Inflammatory macrophage treated with lipopolysaccharide for 1 hour (primary cell): ENCODE measurements at places on chromosomes 1 and 21.

DNA sequence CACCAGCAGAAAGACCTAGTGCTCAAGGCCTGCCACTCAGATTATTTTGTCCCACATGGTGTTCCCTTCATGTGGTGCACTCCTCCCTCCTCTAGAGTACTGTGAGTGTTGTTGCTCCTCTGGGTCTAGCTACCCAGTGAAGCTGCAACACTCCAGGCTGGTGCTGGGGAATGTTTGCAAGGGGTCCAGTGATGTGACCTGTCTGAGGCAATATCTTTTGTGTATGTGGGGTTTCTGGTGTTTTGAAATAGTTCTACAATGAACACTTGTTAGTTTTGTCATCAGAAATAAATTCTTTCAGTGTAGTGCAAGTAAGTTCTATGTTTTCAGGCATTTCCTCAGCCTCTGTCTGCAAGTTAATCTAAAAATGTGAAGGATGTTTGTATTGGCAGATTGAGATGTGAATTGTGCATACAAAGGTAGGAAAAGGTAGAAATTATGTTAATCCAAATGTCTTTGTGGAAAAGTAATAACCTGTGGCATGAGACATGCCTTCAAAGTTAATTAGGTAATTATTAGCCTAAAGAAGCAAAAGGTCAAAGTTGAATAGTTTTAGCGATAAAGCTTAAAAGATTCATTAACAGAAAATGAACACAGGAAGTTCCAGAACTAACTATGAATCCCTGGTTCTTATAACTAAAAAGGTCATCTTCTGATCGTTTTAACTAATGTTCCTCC is 616.8 kb downstream of the LTN1 start:
- DNase-seq, result no peak

DNA sequence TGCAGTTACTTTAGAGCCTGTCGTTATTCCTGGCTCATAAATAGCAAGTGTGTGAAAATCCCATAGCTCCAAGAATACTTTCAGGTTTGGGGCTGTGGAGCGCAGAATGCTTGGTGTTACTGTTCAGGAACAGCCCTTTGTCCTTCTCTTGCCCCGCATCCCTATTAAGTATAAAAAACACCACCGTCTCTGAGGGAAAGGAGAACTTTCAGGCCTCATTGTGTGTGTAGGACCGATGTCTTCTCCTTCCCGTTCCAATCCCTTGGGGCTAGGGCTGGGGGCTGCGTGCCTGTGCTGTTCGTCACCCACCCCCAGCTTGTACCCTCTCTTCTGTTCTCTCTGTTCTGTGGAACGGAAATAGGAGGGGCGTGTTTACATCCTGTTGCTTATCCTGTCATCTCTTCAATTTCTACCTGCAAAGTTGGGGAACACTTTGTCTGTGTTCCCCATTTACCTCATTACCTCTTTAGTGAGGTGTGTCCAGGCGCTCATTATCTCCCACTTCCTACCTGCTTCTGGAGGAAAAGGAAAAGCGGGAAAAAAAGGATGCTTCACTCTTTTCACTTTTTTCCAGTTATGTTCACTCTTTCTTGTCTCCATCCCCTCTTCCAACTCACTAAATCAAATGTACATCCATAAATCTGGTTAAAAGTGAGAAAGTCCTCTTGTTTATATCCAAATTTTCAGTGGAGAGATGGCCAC is 788 bp upstream of the TXNIP start:
- no peak for DNase-seq

DNA sequence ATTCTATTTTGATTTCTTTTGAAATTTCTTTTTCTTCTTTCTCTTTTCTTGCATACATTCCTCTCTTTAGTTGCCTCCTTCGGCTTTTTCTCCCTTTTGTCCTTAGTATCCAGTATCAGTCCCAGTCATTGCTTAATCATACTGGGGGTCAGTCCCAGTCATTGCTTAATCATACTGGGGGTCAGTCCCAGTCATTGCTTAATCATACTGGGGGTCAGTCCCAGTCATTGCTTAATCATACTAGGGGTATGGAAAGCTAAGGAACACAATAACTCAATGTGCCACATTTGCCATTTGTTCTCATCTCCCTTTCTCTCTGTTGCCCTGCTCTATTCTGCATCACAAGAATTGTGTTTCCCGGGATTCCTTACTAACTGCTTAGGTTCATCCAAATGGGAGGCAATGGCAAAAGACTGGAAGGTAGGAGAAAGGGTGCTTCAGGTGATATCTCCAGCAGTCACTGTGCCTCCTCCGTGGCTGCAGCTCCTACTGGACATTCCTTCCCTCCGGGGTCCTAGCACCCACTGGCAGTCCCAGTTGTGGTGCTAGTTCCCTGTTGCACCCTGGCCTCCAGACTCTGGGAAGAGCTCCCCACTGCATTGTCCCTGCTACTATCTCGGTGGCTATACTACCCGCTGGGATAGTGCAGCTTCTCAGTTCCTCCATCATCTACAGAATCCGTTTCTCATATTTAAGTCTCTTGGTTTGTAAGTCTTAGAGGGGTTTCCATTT is 32.6 kb upstream of the LAMC1 start:
- DNase-seq, result no peak

DNA sequence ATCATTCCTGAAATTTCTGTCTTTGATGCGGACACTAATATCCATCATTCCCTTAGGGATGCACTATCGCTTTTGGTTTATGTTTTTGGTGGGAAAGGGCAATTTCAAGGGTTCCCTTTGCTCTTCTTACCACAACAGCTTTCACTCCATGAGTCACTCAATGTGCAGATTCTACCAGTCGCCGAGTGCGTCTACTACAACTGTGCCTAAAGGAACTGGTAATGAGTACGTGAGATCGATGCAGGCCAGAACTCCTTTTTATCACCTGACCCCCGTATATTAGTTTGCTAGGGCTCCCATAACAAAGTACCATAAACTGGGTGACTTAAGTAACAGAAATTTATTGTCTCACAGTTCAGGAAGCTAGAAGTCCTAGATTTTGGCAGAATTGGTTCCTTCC is 27.5 kb upstream of the TMEM54 start:
- DNase-seq, result no peak

- DNase-seq, result no peak
Observed at GRCh38 chr1:19140465-19140864, 69.6 kb downstream of the UBR4 start.

DNA sequence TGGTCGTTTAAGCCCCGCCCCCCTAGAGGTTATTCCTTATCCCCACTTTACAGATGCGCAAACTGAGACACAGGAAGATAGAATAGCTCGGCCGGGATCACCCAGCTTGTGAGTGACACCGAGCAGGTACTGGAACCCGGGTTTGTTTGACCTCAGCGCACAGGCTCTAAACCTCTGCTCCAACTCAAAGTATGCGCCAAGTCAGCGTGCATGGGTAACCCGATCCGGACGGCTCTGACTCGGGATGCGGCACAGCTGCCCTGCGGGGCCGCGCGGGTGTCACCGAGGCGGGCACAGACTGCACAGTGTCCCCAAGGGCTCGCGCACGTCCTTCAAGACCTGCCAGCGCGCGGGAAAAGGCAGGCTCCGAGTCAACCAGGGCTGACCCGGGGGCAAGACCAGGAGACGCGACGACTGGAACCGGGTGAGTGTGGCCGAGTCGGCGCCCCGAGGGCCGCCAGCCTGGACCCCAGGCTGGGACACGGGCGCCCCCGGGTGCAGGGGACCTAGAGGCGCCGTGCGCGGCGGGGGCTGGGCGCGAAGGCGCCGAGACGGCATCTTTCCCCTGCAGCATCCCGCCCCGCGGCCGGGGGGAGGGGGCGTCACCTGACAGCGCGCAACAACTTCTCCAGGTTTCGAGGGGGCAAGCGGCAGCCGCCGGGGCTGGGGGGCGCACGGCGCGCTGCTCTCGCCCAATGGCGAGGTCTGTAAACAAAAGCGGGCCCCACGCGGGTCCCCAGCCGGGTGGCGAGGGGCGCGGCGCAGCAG is 101.9 kb upstream of the SOD1 start:
- DNase-seq, result no peak
